ENCODE measurements at places on chromosomes 11 and 22. TPM values are rescaled to one million over a fixed set of nuclear protein-coding genes. Genes with fewer than 3 reads are reported as not detected.

ZNRF3 gene
- 26.9 TPM for polyA plus RNA-seq

RPS3 gene
- 2,738 TPM for polyA plus RNA-seq

OR2AT4 gene
- polyA plus RNA-seq, result 0.04 TPM

SERHL2 gene
- polyA plus RNA-seq, result 5.6 TPM
